ENCODE measurements at places on chromosomes 11 and 22.
A peak's percentile ranks its signal among the peaks of the same experiment; 100 is the strongest.

DNA sequence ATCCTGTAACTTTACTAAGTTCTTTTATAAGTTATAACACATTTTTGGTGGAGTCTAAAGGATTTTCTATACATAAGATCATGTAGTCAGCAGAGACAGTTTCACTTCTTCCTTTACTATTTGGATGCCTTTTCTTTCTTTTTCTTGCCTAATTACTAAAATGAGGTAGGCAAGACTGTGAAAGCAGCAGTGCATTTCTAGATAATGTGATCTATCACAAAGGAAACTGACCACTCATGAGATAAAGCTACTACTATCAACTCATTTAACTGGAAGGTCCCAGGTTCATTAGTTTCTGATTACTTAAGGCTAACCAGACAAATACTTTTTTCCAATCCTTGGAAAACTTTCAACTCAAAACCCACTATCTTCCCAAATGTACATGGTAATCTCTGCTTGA lies 196.2 kb upstream of the E2F8 start:
- no peak for DNase-seq

DNA sequence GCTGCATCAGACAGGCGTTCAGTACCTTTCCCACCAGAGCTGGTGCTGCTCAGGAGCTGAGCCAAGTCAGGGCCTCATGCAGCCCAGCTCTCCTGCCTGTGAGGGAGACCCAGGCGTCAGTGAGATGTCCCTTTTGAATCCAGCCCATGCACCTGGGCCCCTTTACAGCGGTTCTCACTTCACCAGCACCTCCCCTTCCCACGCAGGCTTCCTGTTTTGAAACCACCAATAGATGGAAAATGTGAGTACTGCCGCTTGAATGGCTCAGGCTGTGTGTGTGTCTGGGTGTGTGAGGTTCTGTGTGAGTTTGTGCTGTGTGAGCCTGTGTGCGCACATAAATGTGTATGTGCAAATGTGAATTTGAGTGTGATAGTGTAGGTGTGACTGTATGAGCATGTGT lies 88.4 kb downstream of the UBASH3B start:
- DNase-seq: peak; percentile 82

DNA sequence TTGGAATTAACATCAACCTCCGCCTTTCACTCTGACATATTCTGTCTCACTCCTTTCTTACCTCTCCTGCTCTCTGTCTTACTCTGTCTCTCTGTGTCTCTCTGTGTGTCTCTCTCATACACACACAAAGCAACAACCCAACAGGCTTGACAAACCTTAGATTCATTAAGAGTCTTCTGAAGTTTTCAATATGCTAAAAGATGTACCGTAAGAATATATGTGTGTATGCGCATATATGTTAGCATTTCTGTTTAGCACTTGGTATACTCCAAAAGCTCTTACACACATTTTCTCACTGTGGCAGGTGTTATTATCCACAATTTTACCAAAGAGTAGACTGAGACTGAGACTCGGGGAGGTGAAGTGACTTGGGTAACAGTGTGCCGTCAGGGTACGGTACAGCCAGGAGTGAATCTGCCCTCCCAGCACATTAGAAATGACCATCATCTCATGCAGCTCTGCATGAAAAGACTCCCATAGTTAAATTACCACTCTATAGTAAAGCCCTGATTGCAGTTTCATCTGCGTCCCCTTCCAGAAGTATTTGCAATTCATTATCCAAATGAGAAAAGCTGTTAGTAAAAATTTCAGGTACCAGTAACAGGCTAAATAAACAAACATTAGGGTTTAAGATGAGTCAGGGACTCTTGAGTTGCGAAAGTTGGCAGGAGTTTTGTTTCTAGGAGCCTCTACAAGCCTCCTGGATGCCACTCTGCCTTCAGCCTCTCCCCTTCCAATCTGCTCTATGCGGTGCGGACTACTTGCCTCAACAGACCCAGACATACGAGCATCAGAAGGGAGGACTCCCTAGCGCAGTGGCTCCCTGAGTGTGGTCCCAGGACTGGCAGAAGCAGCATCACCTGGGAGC lies 195.2 kb upstream of the TMEM45B start:
- no peak for DNase-seq

DNA sequence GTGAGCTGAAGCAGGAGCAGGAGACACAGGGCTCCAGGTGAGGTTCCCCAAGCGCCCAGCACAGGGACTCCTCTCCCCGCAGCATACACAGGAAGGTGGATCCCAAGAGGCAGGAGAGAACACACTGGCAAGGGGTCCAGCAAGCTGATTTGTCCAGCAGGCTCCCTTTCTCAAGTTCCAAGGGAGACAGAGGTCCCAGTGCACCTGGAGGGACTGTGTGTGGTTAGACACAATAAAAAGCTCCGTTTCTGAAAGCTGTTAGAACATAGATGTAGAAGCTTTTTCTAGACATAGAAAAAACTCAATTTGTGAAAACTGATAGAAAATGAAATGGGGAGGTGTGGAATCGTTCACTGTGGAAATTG lies 1.8 kb downstream of the CALCB start:
- no peak for DNase-seq

- DNase-seq: peak; percentile 57
These were observed 35.2 kb downstream of the LRFN4 start for GRCh38 chr11:66891851-66892660.

GRCh38 chr11:133918608-133919260 lies 38.0 kb downstream of the IGSF9B start:
- no peak for DNase-seq

DNA sequence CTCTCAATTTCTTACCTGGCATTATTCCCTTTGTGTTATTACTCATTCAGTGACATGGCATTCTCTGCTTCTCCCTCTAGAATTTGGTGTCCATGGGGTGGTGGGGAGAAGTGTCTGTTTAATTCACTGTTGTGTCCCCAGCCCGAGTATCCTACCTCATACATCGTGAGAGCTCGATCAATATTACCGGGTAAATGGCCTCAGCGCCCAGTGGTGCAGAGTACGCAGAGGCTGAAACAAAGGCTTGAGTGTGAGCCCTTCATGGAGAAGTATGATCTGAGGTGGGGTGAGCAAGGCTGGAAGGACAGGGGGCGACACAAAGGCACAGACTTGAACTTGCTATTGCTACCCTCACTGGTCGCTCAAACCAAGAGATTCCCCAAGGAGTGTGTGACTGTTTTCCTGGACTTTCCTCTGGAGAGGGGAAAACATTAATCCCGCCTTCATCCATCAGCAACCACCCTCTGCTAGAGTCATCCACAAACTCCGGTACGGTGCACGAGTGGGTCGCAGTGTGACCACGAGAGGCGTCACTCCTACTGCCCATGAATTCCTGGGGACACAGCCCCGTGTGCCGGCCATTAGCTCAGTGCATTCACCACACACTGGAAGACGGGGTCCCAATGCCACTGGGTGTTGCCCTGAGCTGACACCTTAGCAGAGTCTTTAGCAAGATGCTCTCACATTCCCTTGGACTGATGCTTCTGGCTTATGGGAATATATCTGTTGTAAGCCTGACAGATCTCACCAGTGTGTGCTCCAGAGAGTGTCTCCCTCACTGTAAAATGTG lies 35.0 kb upstream of the CCND1 start:
- DNase-seq: no peak

DNA sequence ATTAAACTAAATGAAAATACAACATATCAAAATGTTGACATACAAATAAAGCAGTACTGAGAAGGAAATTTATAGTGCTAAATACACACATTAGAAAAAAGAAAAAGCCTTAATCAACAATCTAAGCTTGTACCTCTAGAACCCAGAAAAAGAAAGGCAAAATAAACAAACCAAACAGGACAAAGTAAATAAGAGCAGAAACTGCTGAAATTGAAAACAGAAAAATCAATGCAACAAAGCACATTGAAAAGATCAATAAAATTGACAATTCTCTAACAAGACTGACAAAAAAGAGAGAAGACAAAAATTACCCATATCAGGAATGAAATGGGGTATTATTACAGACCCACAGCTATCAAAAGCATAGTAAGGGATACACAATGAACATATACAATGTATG lies 21.0 kb downstream of the DCUN1D5 start:
- DNase-seq: no peak

DNA sequence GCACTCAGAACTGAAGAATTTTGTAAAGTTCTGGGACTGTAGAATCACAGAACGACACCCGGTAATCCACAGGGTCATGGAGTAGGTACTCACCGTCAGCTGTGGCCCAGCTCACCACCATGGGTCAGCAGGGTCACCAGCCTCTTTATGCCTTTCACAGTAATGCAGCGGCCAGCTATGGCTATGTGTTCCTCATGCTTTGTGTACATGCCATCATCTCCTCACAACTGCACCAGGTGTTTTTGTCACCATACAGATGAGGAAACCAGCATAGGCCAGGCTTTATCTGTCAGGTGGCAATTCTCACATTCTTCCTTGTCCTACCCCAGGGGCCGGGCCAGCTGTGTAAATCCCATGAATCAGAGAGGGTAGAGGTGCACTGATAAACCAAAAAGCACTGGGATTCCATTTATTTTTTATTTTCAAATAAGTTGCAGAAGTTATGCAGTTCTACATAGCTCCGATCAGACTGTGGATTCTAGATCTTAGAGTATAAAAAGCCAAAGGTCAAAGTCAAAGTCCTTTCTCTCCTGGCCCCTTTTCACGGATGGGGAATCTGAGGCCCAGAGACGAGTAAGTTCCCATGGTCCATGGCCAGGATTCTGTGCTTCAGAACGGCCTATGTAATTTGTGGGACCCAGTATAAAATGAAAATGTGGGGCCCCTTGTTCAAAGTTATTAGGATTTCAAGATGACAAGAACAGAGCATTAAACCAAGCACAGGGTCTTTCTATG lies 17.5 kb downstream of the TSKU start:
- no peak for DNase-seq

GRCh38 chr11:120778685-120779490 lies 245.0 kb upstream of the TBCEL start:
- no peak for DNase-seq

- DNase-seq: no peak
These were observed 29.9 kb upstream of the JAM3 start for GRCh38 chr11:134038897-134039470.

- DNase-seq: no peak
These were observed 18.2 kb downstream of the CPSF7 start for GRCh38 chr11:61411589-61411988.

GRCh38 chr22:47933891-47934290 lies 1171.4 kb downstream of the TBC1D22A start:
- no peak for DNase-seq

DNA sequence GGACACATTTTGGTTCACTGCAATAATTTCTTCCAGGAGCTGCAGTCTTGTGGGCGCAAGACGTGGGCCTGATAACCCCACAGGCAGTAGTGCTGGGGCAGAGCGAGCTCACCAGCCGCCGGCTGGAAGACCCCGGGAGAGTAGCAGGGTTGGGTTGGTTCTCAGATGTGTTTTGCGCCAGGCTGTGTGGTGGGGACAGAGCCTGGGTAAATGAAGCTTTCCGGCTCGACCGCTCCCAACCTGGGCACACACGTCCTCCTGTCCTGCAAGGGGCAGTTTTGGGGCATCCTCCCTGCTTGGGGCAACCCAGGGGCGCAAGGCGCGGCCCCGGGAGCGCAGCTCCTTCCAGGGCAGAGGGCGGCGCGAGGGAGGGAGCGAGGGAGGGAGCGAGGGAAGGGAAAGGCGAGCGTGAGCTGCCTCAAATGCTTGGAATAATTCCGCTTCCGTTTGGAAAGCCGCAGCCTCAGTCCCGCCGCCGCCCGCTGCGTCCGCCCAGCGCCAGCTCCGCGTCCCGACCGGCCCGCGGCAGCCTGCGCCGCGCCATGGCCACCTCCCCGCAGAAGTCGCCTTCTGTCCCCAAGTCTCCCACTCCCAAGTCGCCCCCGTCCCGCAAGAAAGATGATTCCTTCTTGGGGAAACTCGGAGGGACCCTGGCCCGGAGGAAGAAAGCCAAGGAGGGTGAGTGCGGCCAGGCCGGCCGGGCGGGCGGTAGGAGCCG lies at the start of gene PARVA:
TSS of gene PARVA (plus strand) at position 466 of the 718 bp plus-strand sequence. CDS start at position 543, 77 bp downstream.
- DNase-seq: no peak

DNA sequence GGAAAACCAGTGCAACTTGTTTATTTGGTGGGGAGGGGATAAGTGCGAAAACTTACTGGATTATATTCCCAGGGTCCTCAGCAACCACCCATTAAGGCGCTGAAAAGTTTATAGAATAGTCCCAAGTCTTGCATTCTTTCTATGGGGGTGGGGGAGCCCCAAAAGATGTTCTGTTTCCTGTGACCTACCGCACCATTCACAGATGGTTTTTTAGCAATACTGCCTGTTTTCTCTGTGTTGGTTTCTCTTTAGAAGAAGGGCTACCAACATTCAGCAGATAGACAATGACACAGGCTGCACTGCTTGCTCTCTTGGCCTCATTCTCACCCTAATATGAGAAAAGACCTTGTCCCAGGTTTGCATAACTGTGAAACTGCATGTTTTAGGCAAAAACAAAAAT lies 86.5 kb downstream of the FAM76B start:
- no peak for DNase-seq

GRCh38 chr11:67384851-67385366 lies 6.9 kb upstream of the RAD9A start:
- no peak for DNase-seq

- DNase-seq: no peak
These were observed 367.4 kb upstream of the ARHGAP42 start for GRCh38 chr11:100319691-100320090.

- DNase-seq: no peak
These were observed 6.5 kb downstream of the SF1 start for GRCh38 chr11:64771861-64772260.

- no peak for DNase-seq
These were observed 987 bp downstream of the C1QTNF6 start for GRCh38 chr22:37186997-37187522.

DNA sequence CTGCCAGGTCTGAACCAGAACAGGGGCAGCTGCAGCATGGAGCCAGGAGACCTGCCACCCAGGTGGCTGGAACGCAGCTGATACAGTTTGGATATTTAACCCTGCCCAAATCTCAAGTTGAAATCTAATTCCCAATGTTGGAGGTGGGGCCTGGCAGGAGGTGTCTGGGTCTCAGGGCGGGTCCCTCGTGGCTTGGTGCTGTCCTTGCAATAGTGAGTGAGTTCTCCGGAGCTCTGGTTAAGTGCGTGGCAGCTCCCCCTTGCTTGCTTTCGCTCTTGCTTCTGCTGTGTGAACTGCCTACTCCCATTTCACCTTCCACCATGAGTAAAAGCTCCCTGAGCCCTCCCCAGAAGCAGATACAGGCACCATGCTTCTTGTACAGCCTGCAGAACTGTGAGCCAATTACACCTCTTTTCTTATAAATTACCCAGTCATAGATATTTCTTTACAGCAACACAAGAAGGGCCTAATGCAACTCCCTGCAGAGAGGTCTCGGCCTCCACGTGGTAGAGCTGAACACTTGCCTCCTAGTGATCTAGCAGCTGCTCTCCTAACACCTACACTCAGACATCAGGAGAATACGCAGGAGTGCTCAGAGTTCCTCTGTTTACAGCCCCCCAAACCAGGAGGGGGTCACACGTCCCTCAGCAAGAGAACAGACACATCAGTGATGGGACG lies 203.7 kb downstream of the CTTN start:
- no peak for DNase-seq

- no peak for DNase-seq
These were observed 50.1 kb downstream of the ACER3 start for GRCh38 chr11:76910620-76911414.

GRCh38 chr11:89458716-89459115 lies 32.5 kb downstream of the NOX4 start:
- DNase-seq: no peak

GRCh38 chr22:37486224-37486845 lies at the start of gene MFNG:
Gene MFNG (minus strand): TSS chr22:37486384. CDS start chr22:37486177, 207 bp downstream.
- peak; percentile 84 for DNase-seq
